ENCODE measurements at places on chromosomes 4 and X. TPM values are rescaled to one million over a fixed set of nuclear protein-coding genes. Genes with fewer than 3 reads are reported as not detected.

The XAGE2 gene
- total RNA-seq: not detected

The LEF1 gene
- 5.2 TPM for total RNA-seq

The F8A3 gene
- total RNA-seq: 11.1 TPM

The SERTM2 gene
- total RNA-seq: 0.06 TPM

The PDZD4 gene
- total RNA-seq: 15.1 TPM

The MYOZ2 gene
- total RNA-seq: 0.32 TPM

The STAG2 gene
- total RNA-seq: 58.0 TPM

The HPSE gene
- total RNA-seq: 5.9 TPM

The AREG gene
- total RNA-seq: 9.9 TPM

Measured in mucosa of gallbladder (tissue), 1 donor.